ENCODE measurements at places on chromosomes 13 and 19.

GRCh38 chr13:112779856-112780604 lies 90.2 kb downstream of the ATP11A start:
- H3K27me3 ChIP-seq = no peaks in the 10 kb centered on the region
- no peak for DNase-seq
- H3K4me1 ChIP-seq = no peaks in the 10 kb centered on the region
- H3K36me3 ChIP-seq = peaks cover 3% of the 10 kb centered on the region
- no peak overlapping the region for H3K27ac ChIP-seq
- H3K4me3 ChIP-seq = no peak overlapping the region

DNA sequence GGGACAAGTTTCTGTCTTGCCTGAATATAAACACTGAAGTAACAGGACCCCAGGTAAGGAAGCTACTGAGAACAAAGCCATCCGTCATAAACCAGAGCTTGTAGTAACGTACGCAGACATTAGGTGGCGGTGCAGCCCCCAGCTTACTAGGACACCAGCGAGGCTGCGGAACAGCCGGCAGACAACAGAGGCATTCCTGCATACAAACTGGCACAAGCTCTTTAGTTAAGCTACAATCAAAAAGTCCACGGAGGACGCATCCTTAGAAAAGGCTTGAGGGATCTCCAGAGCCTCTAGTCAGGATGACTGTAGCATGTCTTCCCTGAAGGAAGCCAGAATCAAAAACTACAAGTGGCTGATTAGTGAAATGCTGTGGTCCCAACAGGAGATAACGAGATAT lies 26.2 kb downstream of the ZNF160 start:
- no peak for DNase-seq
- no peaks in the 10 kb centered on the region for H3K4me1 ChIP-seq
- peaks cover 62% of the 10 kb centered on the region for H3K36me3 ChIP-seq
- no peak overlapping the region for H3K27ac ChIP-seq

DNA sequence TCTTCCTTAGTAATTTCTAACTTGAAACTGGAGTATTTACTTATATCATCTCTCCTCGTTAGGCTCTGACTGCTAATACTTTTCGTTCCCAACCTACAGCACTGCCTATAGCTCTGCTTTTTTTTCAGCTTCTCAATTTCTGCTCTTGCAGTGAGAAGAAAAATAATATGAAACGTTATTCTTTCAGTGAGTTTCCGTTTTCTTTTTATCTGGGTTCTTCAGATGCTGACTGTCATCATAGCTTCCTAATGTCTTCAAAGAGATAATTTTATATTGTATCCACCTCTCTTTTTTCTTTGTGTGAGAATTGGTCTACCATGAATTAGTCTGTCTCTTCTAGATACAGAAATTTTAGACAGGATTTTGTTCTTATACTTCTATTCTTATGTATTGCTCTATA lies 454.9 kb downstream of the LMO7 start:
- no peaks in the 10 kb centered on the region for H3K4me1 ChIP-seq
- H3K36me3 ChIP-seq = no peaks in the 10 kb centered on the region
- no peak overlapping the region for H3K4me3 ChIP-seq

DNA sequence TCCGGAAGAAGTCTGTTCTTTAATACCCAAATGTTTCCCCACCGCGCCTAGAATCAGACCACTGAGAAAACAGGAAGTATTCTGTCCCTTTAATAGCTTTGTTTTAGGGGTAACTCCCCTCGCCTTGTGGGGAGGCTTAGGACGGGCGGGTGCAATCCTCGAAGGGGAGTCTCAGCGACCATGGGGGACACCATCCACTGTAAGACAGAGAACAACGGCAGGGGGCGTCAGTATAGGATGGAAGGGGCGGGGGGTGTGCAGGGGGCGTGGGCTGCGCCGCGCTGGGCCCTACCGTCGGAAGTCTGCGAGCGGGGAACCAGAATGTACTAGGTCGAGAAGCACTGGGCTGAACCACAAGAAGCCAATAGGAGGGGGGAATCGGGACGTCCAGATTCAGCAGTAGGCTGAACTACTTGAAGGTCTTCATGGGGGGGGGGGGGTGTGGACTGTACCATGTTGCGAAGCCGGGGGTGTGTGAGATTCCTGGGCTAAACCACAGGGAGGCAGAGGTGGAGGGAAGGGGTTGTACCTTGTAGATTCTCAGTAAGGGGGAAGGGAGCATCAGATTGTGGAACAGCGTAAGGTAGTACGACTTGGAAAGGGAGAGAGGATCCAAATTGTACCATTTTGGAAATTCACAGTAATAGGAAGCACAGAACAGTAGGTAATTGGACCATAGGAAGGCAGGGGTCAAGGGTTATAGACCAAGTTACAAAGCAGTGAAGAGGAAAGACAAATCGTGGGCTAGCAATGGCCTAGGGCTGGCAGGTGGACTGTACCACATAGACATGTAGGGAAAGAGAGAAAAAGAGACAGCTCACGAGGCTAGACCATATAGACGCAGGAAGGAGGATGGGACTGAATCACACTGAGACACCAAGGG lies 1.0 kb upstream of the DBP start:
- peaks cover 4% of the 10 kb centered on the region for H3K36me3 ChIP-seq
- peak overlapping the region; percentile 28 for H3K4me3 ChIP-seq
- peaks cover 21% of the 10 kb centered on the region for H3K4me1 ChIP-seq
- DNase-seq = peak; percentile 78

DNA sequence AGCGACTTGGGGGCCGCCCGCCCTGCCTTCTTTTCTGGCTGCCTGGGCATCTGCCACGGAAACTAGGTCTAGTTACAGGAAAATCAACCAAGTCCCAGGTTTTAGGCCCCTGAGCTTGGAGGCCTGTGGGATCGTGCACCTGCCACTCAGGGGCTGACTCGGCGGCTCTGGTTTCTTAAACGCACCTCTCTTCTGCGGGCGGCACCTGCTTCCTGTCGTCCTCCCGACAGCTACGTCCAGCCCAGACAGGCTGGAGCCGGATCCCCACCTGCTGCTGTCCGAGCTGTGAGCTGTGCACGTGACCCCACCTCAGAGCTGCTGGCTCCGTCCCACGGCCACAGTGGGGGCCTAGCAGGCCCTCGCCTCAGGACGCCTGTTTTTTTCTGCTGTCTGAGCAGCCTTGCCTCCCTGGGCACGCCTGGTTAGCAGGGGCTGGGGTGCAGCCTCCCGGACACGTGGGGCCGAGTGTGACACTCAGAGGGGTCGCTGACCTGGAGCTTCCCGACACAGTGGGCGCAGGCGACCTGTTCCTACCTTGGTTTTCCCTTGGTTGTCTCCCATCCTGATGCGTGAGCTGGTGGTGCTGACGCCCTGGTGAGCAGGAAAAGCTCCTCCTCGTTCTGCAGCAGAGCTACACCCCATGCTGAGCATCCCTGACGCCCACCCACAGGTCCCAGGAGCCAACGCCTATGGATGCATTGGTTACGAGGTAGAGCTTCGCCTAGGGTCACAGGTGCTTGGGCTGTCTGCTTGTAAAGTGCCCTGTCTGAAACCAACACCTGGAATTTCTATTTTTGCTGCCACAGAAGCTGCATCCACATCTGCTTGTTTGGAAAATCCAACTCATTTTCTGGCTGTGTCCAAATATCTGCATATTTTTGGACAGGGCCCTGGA lies 17.5 kb downstream of the TMEM255B start:
- H3K36me3 ChIP-seq = no peaks in the 10 kb centered on the region
- H3K4me3 ChIP-seq = no peak overlapping the region
- no peak for DNase-seq
- H3K27ac ChIP-seq = no peak overlapping the region
- H3K4me1 ChIP-seq = no peaks in the 10 kb centered on the region

DNA sequence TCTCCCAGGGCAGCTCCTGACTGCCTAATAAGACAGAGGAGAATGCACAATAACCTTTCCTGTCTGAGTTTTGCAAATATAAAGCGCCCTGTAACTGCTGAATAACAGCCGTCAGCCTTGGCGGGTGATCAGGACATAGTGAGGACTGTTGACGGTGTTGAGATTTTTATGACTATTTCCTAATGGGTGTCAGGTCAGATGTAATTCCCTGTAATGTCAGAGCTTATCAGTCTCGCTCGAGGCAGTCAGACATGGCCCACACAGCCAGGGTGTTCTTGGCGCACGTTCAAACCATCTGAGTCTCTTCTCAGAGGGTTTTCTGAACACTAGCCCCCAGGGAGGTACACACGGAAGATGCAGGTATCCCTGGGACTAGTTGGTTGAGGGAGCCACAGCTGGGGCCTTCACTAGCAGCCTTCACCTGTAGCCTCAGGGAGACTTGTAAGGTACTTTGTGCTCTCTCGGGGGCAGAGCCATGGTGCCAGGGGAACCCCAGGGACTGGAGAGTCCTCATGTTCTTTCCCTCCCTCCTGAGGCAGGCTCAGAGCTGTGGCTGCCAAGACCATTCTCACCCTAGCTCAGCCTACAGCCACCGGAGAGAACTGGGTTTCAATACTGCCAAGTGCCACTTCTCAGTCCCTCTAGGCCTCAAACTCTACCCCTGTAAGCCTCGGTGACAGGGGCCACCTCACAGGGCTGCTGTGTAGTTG lies 213.1 kb downstream of the UQCRFS1 start:
- H3K4me3 ChIP-seq = no peak overlapping the region
- no peaks in the 10 kb centered on the region for H3K36me3 ChIP-seq
- H3K27me3 ChIP-seq = no peaks in the 10 kb centered on the region
- no peaks in the 10 kb centered on the region for H3K4me1 ChIP-seq
- no peak overlapping the region for H3K27ac ChIP-seq

DNA sequence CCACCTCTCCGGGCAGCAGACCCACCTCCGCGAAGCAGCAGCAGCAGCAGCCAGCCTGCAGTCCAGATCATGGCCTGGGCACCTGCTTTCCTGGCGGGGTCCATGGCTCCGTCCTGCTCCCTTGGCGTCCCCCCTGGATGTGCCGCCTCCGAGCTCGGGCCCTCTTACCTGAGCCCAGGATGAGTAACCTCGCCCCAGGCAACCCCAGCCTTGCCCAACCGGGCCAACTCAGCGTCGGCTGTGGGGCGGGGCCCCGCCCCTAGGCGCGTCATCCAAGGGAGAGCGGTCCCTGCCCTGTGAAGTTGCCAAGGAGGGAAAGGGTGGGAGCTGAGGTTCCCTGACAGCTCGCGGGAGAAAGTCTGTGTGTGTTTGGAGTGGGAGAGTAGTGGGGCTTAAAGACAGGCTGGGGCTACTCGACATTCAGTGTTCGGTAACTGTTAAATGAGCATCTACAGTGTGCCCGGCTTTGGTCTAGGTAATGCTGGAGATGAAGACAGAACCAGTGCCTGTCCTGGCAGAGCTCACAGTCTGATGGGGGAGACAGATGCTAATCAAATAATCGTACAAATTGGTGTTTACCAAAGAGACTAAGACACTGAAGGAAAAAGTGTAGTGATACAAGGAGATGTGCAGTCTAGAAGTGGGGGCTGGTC lies at the start of gene LYPD3:
Gene LYPD3 (minus strand): TSS at position 141 of the 653 bp plus-strand sequence. CDS start 37 bp downstream, at position 104.
- H3K4me3 ChIP-seq = peak within 1 kb of the TSS; percentile 62
- no peaks in the 10 kb centered on the region for H3K27me3 ChIP-seq
- no peaks in the 10 kb centered on the region for H3K36me3 ChIP-seq

- no peaks in the 10 kb centered on the region for H3K36me3 ChIP-seq
- DNase-seq = no peak
- no peaks in the 10 kb centered on the region for H3K27me3 ChIP-seq
- no peaks in the 10 kb centered on the region for H3K4me1 ChIP-seq
- H3K4me3 ChIP-seq = no peak overlapping the region
Measured at GRCh38 chr13:68550330-68550729, 1320.2 kb upstream of the PCDH9 start.

- H3K27ac ChIP-seq = peak within 1 kb of the TSS; percentile 97
- peak; percentile 83 for DNase-seq
- peaks cover 3% of the 10 kb centered on the region for H3K36me3 ChIP-seq
- H3K27me3 ChIP-seq = peaks cover 13% of the 10 kb centered on the region
- peaks cover 53% of the 10 kb centered on the region for H3K4me1 ChIP-seq
- H3K4me3 ChIP-seq = peak within 1 kb of the TSS; percentile 75
Measured at GRCh38 chr19:913080-913748, at the start of gene R3HDM4. Gene R3HDM4 (minus strand): TSS chr19:913219. CDS start chr19:913157, 62 bp downstream.

DNA sequence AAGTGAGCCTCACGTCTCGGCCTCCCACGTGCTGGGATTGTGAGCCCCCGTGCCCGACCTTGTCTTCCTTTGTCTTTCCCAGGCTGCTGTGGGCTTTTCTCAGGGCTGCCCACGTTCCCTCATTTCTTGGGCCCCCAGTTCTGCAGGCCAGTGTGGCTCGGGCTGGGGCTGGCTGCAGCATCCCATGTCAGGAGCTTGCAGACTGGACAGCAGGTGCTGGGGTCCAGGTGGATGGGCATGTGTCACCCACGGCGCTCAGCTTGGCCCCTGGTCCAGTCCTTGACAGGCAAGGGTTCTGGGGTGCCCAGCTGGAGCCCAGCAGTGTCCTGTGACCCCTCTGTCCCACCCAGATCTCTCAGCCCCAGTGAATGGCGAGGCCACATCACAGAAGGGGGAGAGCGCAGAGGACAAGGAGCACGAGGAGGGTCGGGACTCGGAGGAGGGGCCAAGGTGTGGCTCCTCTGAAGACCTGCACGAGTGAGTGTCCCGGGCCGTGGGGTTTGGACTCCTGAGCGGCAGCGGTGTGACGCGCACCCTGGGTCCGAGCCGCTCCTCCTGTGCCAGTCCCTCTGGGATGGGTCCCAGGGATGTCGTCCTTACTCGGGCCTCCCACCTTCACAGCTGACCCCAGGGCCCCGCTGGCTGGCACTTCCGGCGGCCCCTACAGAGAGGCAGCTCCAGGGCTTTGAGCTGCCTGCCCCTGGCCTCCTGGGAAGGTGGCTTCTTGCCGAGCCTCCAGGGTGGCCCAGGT lies 17.3 kb downstream of the PLIN4 start:
- H3K36me3 ChIP-seq = peaks cover 28% of the 10 kb centered on the region
- no peak overlapping the region for H3K27ac ChIP-seq
- no peaks in the 10 kb centered on the region for H3K27me3 ChIP-seq
- no peaks in the 10 kb centered on the region for H3K4me1 ChIP-seq
- no peak for DNase-seq

GRCh38 chr19:18423258-18424020 lies 4.2 kb downstream of the SSBP4 start:
- DNase-seq = no peak
- peaks cover 88% of the 10 kb centered on the region for H3K4me1 ChIP-seq
- no peaks in the 10 kb centered on the region for H3K27me3 ChIP-seq
- H3K27ac ChIP-seq = peak overlapping the region; percentile 73
- H3K4me3 ChIP-seq = no peak overlapping the region

DNA sequence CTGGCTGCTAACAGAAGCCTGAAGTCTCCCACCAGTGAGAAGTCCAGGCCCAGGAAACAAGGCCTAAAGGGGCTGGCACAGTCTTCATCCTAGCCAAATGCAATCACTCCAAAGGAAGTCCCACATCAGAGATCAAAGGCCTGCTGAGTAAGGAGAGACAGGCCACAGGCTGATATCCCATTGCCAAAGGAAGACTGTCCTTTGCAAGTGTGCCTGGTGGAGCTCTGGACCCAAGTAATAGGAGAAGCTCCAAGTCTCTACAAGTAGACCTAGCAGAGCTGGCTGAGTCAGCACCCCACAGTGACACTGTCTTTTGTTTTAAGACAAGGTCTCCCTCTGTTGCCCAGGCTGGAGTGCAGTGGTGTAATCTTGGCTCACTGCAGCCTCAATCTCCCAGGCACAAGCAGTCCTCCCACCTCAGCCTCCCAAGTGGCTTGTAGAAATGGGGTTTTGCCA lies 4.5 kb downstream of the DBP start:
- H3K4me3 ChIP-seq = no peak overlapping the region
- peaks cover 38% of the 10 kb centered on the region for H3K36me3 ChIP-seq
- no peak overlapping the region for H3K27ac ChIP-seq
- DNase-seq = no peak

GRCh38 chr13:109840201-109840892 lies 54.0 kb upstream of the IRS2 start:
- no peak for DNase-seq
- H3K36me3 ChIP-seq = no peaks in the 10 kb centered on the region
- no peaks in the 10 kb centered on the region for H3K4me1 ChIP-seq
- no peaks in the 10 kb centered on the region for H3K27me3 ChIP-seq

- no peak for DNase-seq
- H3K4me3 ChIP-seq = no peak overlapping the region
- H3K36me3 ChIP-seq = peaks cover 19% of the 10 kb centered on the region
- peak overlapping the region; percentile 21 for H3K27ac ChIP-seq
- peaks cover 5% of the 10 kb centered on the region for H3K4me1 ChIP-seq
Measured at GRCh38 chr19:5131031-5131505, 162.2 kb downstream of the KDM4B start.

Measured in effector memory CD4-positive, alpha-beta T cell (primary cell).